ENCODE measurements at places on chromosomes 1 and 21.

- no peaks in the 10 kb centered on the region for H3K4me1 ChIP-seq
- no peak for DNase-seq
- peaks cover 4% of the 10 kb centered on the region for H3K27me3 ChIP-seq
- H3K4me3 ChIP-seq = no peak overlapping the region
- no peak overlapping the region for H3K27ac ChIP-seq
- no peaks in the 10 kb centered on the region for H3K36me3 ChIP-seq
Measured at GRCh38 chr1:100649146-100649545, 70.4 kb upstream of the VCAM1 start.

GRCh38 chr1:14598498-14599182 lies at the start of gene KAZN:
TSS of gene KAZN (plus strand) at chr1:14598685.
- H3K27ac ChIP-seq = no peak within 1 kb of the TSS
- H3K4me3 ChIP-seq = no peak within 1 kb of the TSS
- DNase-seq = no peak
- no peaks in the 10 kb centered on the region for H3K4me1 ChIP-seq
- H3K36me3 ChIP-seq = no peaks in the 10 kb centered on the region

DNA sequence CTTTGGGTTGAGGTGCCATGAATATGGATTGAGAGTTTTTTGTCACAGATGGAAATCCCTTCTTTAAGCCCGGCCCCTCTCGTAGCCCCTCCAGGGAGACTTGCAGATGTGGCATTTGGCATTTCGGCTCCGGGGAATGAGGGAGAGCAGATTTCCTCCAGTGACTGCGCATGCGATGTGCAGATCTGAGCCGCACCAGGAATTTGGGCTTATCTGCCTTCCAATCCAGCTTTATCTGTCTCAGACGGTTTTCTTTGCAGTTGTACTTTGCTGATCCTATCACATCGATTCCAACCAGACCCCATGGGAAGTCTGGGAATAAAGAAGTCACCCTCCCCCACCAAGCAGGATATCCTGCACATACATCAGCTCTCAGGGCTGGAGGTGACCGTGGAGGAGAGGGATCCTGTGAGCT lies 11.7 kb downstream of the KIF26B start:
- no peaks in the 10 kb centered on the region for H3K4me1 ChIP-seq
- no peak overlapping the region for H3K4me3 ChIP-seq
- H3K36me3 ChIP-seq = no peaks in the 10 kb centered on the region
- H3K27me3 ChIP-seq = peaks cover 35% of the 10 kb centered on the region
- no peak overlapping the region for H3K27ac ChIP-seq

DNA sequence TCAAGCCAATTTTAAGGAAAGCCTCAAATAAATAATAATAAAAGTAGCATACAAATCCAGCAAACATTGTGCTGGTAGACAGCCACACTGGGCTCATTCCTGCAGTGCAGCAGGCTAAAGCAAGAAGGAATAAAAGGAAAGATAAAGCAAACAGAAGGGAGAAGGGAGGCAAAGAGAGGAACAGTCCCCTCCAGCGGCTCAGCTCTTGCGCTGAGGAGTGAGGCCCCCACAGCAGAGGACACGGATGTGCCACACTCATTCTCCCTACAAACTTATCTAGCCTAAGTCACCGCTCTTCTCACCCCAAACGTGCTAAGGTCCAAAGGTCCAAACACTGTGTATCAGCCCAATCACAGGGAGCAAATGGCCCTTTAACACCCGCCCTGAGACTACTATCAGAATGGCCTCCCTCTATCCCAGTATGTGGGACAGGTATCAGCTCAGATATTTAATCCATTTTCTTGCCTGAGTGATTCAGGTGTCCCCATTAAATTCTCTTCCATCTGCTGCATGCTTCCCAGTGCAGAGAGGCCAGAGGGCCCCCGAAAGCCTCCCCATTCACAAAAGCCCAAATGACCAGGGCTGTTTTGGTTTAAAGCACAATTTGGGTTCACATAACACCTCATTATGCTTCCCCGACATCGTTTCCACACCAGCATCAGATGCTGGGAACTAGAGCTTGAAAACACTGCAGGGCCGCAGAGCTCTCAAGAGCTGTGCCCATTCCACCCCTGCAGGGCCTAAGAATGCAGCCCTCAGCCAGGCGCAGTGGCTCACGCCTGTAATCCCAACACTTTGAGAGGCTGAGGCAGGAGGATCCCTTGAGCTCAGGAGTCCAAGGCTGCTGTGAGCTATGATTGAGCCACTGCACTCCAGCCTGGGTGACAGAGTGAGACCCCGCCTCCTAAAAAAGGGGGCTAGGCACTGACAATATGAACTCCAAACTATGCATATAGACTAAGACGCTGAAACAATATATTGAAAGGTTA lies 17.8 kb downstream of the CAPZB start:
- H3K36me3 ChIP-seq = peaks cover 30% of the 10 kb centered on the region
- peak overlapping the region; percentile 73 for H3K27ac ChIP-seq
- no peak overlapping the region for H3K4me3 ChIP-seq
- DNase-seq = no peak
- peaks cover 100% of the 10 kb centered on the region for H3K4me1 ChIP-seq

GRCh38 chr1:35657851-35658250 lies 16.5 kb upstream of the PSMB2 start:
- no peak for DNase-seq
- no peaks in the 10 kb centered on the region for H3K4me1 ChIP-seq
- no peaks in the 10 kb centered on the region for H3K36me3 ChIP-seq
- H3K27ac ChIP-seq = no peak overlapping the region

DNA sequence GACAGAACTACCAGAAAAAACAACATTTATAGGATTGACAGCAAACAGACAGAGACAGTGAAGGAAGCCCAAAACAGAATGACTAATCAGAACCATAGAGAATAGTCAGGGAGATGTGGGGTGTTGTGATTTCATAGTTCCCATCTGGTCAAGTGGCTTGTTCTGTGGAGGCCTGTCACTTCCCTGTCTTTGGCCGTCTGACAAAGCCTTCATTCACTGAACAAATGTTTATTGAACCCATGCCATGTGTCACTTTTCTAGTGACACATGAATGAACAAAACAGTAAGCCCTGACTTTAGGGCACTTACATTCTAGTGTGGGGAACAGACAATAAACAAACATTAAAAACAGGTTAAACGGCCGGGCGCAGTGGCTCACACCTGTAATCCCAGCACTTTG lies 3.2 kb upstream of the SRRM1 start:
- no peak overlapping the region for H3K4me3 ChIP-seq
- DNase-seq = no peak
- H3K27ac ChIP-seq = no peak overlapping the region
- peaks cover 1% of the 10 kb centered on the region for H3K36me3 ChIP-seq
- H3K4me1 ChIP-seq = peaks cover 22% of the 10 kb centered on the region

DNA sequence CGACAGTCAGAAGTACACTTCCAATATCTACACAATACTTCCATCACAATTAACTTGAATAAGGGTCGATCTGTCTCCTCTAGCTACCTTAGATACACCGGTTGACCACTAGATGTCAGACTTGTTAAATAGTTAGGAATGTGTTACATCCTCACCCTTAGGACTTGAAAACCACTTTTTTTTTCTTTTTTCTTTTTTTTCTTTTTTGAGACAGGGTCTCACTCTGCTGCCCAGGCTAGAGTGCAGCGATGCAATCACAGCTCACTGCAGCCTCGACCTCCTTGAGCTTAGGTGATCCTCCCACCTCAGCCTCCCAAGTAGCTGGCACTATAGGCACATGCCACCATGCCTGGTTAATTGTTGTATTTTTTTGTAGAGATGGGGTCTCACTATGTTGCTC lies 120.4 kb upstream of the GREM2 start:
- no peaks in the 10 kb centered on the region for H3K4me1 ChIP-seq
- no peak overlapping the region for H3K27ac ChIP-seq
- DNase-seq = no peak
- no peaks in the 10 kb centered on the region for H3K27me3 ChIP-seq
